ENCODE measurements at places on chromosomes 4 and X.

GRCh38 chrX:70324326-70324725 lies 34.4 kb downstream of the KIF4A start:
- no peak for DNase-seq

GRCh38 chr4:8391972-8392371 lies 48.6 kb downstream of the ACOX3 start:
- DNase-seq = no peak

DNA sequence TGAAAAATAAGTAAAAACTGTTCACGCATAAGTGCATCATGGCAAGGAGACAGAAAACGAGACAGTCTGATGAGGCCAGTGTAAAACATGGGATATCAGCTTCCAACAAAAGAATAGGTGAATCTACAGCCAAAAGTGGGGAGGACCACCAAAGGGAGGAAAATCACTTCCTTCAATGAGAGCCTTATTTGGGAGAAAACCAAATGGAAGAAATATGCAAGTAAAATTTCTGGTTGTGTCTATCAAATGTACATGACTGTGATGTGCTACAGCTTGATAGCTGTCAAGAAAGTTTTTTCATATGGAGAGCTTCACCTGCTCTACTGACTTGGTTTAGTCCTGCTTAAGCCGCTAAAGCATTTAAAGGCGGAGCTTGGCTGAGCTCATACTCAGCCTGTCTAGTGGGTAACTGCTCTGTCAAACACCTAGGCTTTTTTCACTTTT lies 66.2 kb downstream of the MAGEA1 start:
- no peak for DNase-seq

DNA sequence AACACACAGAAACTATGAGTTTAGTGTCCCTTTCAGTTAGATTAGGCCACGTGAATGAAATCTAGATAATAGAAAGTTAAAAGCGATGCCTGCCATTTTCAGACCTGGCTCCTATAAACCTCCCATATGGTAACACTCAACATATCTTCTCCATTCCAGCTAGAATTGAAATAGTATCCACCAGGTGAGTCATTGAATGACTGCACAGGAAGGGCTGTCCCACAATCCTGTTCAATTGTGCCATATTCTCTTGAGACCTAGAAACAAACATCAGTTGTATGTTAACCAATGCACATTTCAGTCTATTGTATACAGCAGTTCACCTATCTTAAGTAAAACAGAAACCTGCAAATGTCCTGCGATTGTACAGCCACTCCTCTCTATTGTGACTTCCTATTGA lies 659.3 kb upstream of the SLIT2 start:
- no peak for DNase-seq

GRCh38 chr4:6500481-6501140 lies 28.2 kb upstream of the PPP2R2C start:
- no peak for DNase-seq

GRCh38 chr4:110128029-110128428 lies 70.4 kb downstream of the ELOVL6 start:
- DNase-seq = no peak

DNA sequence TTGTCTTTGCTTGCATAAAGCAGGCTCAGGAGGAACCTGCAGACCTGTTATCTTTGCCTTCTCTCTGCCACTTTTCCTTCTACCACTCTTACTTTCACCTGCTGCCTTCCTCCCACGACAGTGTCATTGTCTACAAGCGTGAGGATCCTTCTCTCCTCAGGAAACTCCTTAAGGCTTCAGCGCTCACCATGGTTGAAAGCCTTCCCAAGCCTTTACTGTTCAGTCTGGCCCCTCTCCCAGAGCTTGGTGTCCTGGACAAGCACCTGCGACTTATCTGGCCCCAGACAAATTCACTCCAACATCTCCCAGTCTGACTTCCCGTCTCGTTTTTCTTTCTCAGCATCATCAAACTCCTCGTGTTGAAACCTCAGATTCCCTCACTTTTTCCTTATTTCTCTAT lies 31.0 kb downstream of the CC2D2A start:
- DNase-seq = no peak

GRCh38 chr4:32163125-32163524 lies 1443.0 kb downstream of the PCDH7 start:
- no peak for DNase-seq

DNA sequence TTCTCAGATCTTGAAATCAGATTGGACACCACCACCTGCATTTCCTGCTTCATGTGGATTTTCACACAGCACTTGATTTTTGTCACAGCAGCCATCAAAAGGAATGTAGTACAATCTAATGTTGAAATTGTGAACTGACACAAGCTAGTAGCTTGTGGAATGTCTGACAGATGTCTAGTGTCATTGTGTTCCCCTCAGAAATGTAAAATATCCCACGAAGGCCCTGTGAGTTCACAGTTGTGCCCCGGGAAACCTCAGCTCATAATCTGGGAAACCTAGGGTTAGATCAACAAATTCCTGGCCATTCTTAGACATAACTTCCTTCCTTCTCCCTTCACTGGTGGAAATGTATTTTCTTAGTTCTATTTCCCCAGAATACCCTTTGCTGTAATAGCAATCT lies 205.7 kb downstream of the AR start:
- DNase-seq = no peak

- no peak for DNase-seq
These were observed 18.4 kb upstream of the FRAS1 start for GRCh38 chr4:78038704-78039103.

DNA sequence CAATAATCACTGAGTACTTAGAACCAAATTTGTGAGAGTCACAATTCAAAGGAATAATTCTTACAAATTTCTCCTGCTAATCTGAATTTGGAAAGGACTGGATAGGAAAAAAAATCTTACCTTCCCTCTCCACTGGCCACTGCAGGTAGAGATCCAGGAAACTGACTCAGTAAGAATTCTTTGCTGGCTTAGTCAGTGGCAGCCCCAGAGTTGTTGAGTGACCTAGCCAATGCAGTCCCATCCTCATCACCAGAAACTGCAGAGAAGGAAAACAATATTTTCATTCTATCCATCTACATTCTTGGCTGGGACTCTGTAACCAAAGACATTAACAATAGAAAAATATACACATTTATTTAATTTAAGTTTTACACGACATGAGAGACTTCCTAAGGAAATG lies 572.0 kb downstream of the ADGRL3 start:
- DNase-seq = no peak

DNA sequence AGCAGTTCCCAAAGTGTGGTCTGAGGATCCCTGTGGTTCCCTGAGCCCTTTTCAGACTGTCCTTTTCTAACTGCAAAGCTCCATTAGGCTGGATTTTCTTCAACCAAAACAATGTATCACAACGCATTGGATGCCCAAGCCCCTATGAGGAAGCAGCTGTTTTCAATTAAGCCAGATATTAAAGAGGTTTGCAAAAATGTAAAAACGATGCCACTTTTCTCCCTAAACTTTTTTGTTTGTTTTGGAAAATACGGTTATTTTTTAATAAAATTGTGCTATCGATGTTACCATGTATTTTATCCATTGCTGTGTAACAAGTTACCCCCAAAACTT lies 170.4 kb upstream of the BCOR start:
- DNase-seq = no peak

DNA sequence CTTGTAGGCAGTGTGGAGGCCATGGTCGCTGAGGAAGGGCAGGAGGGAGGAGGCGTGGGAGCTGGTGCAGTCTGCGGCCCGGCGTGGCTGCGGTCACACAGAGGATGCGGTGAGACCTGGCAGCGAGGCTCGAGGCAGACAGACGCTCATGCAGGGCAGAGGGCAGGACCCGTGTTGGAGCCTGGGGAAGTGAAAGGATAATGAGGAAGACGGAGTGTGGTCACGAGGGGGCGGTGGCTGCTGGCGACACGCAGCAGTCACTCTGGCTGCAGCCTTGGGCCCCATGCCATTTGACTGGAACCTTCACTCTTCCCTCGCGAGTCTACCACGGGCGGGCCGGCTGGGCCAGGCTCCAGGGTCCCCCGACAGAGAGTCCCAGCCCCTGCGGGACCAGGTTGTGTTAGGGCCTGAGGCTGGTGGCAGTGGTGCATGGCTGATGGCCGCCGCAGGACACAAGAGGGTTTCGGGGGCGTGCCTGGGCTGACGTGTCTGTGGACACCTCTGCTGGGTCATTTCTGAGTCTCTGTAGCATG lies 68.8 kb upstream of the HGFAC start:
- DNase-seq = no peak

All from activated CD4-positive, alpha-beta T cell treated with anti-CD3 and anti-CD28 coated beads, Interleukin-2, amount 50 U/mL, for 48 hours (primary cell).